H1 (cell line): ENCODE measurements at places on chromosomes 3 and 15.

GRCh38 chr3:188728371-188728896 lies 443.3 kb upstream of the TPRG1 start:
- H3K4me3 ChIP-seq = no peak overlapping the region
- no peak overlapping the region for H3K27ac ChIP-seq
- no peak for DNase-seq
- H3K27me3 ChIP-seq = no peaks in the 10 kb centered on the region
- no peaks in the 10 kb centered on the region for H3K36me3 ChIP-seq

DNA sequence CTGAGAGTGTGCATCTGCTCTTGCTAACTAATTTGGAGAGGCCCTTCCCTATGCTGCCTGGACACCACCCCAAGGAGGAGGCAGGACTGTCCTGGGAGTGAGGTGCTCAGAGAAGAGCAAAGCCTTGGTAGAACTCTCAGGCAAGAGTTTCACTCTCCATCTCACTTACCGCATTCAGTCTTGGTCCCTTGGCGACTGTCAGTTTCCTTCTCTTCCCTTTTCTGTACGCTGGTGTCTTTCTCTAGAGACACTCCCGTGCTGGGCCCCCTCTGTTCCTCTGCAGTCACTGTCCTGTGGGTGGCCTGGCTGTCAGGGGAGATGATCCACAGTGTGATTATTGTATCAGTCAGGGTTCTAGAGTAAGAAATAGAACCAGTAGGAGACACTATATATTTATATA lies 44.0 kb downstream of the IDH2 start:
- H3K4me3 ChIP-seq = no peak overlapping the region
- H3K27ac ChIP-seq = no peak overlapping the region
- H3K27me3 ChIP-seq = no peaks in the 10 kb centered on the region

DNA sequence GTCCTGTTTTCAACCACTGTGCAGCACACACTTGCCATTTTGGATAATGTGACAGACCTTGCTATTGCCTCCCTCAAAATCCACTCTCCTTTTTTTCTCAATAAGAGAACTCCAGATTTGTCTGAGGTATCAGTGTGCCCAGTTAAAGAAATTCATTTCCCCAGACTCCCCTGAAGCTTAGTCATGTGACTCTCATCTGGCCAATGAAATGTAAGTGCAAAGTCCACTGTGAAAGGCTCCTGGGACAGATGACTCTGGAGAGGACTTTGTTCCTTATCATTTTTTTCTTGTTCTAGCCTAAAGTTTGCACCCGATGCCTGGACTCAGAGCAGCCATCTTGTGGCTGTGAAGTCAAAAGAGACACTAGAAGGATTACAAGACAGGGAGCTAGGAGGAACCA lies 268.6 kb upstream of the LRTM1 start:
- no peaks in the 10 kb centered on the region for H3K36me3 ChIP-seq
- DNase-seq = no peak
- no peak overlapping the region for H3K4me3 ChIP-seq

GRCh38 chr15:63453186-63453905 lies 51.0 kb upstream of the USP3 start:
- no peak overlapping the region for H3K27ac ChIP-seq
- no peak overlapping the region for H3K4me3 ChIP-seq
- no peaks in the 10 kb centered on the region for H3K4me1 ChIP-seq
- no peaks in the 10 kb centered on the region for H3K27me3 ChIP-seq
- H3K36me3 ChIP-seq = no peaks in the 10 kb centered on the region

- no peaks in the 10 kb centered on the region for H3K27me3 ChIP-seq
- H3K36me3 ChIP-seq = no peaks in the 10 kb centered on the region
- DNase-seq = no peak
- H3K4me1 ChIP-seq = no peaks in the 10 kb centered on the region
Observed at GRCh38 chr15:32828507-32829186, 110.8 kb downstream of the GREM1 start.

GRCh38 chr3:40312661-40313226 lies 3.2 kb downstream of the EIF1B start:
- no peak for DNase-seq
- H3K4me3 ChIP-seq = no peak overlapping the region
- H3K27ac ChIP-seq = no peak overlapping the region
- peaks cover 5% of the 10 kb centered on the region for H3K4me1 ChIP-seq
- H3K27me3 ChIP-seq = no peaks in the 10 kb centered on the region
- H3K36me3 ChIP-seq = peaks cover 25% of the 10 kb centered on the region

DNA sequence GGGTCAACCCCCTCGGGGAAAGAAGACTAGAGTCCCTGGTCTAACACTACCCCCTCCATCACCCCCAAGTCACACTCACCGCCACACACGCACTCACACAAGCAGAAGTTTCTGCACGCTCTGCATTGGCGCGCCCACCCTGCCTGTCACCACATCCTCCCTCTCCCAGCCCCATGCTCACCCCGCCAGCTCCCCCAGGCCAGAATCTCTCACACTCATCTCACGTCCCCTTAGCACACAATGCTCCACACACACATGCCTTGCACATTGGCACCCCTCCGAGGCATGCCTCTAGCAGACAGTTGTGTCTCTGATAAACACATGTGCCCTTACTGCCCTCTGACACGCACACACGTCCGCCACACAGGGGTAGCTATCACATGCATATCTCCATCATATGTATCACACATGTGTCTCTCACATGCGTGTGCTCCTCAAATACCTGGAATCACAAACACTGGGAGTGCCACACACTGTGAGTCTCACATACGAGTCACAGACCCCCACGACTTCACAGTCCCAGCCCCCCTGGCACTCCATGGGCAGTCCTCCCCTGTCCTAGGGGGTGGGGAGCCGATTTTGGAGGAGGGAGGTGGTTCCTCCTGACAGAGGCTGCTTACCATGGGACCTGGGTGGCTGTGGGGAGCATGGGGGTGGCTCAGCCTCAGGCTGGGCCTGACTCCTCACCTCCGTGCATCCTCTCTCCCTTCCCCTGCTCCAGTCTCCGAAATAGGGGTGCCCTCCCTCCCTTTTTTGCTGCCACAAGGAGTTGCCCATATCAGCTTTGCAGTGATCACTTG lies 898 bp downstream of the FBLN2 start:
- peaks cover 6% of the 10 kb centered on the region for H3K4me1 ChIP-seq
- DNase-seq = no peak
- no peak overlapping the region for H3K27ac ChIP-seq

DNA sequence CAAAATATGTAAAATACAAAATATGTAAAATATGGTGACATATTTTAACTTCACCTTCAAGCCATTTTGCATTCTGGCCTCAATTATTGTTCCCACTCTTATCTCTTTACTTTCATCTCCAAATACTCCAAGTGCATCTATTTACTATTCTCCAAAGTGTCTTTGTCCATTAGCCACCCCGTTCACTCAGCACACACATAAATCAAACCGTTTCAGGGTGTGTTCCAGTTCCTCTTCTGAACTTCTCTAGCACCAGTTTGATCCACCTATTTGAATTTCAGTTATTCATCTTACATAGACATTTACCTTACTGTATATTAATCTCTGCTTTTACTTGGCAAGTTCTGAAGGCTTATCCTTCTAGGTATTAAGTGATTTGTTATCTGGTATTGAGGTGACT lies 45.1 kb downstream of the SGO1 start:
- H3K36me3 ChIP-seq = no peaks in the 10 kb centered on the region
- no peaks in the 10 kb centered on the region for H3K4me1 ChIP-seq
- H3K27me3 ChIP-seq = no peaks in the 10 kb centered on the region
- no peak for DNase-seq

DNA sequence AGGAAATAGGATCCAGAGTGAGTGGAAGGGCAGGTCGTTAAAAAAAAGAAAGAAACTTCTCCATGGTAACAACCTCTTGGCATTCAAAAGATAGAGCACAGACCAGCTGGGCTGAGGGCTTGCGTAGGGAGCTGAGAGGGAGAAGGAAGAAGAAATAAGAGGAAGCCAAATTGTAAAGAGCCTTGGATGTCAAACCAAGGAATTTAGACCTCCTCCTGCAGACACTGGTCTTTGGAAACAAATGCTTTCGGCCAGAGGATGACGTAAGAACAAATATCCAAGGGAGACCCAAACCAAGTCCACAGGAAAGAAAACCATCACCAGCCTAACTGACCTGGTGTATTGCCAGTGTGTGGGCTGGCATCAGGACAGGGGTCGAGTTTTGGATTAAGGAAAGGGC lies 155.2 kb downstream of the UACA start:
- H3K4me3 ChIP-seq = no peak overlapping the region
- H3K36me3 ChIP-seq = no peaks in the 10 kb centered on the region
- H3K4me1 ChIP-seq = peaks cover 8% of the 10 kb centered on the region; the same call in 1 of the 2 replicates
- DNase-seq = no peak

DNA sequence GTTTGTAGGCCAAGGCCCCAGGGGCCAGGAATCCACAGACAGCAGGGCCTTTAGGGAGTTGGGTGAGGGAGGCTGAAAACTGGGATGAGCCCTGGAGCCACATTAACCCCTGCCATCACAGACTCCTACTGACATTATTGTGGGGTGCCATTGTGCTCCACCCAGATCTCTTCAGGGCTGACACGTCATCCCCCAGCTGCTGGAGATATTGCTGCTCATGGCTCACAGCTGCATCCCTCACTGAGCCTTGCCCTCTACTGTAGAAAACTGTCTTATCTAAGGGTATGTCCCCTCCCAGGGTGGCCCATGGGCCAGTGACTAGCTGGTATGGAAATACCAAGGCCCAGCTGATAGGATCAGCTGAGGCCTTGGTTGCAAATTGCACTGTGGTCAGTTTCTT lies 87.3 kb upstream of the PRR23C start:
- DNase-seq = no peak
- no peaks in the 10 kb centered on the region for H3K4me1 ChIP-seq
- H3K36me3 ChIP-seq = no peaks in the 10 kb centered on the region

DNA sequence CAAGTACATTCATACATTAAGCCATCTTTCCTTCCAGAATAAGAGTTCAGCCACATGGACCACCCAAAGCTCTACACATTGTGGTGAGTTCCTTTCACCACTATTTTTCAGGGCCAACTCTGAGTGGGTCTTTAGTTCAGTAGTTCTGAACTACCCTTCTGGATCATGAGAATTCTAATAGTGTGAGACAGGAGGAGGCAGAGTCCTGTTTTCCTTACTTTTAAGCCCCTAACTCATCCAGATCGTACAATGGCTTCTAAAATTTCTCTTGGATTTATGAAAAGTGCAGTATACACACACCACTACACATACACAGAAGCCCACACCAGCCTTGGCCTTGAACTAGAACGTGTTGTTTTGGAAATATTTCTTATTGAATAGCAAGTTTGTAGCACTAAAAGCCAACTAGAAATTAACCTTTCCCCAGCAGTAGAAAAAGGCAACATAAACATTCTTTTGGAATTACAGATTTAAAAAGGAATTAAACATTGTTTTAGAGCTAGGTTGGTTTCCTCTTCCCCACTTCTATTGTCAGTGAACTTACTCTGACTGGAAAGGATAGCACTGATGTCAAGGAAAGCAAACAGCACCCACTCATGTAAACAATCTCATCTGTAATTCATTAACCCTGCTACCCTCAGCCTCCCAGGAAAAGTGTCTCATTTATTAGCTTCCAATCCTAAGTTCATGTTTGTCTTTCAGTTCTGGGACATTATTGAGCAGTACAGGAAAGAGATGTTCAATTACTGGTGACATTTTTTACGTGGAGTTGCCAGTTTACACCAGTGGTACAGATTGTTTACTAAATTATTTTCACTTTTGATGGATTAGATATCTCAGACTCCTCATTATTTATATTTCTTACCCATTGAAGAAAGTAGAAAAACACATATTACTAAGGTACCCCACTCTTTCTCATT lies 95.7 kb upstream of the AGTR1 start:
- no peaks in the 10 kb centered on the region for H3K4me1 ChIP-seq
- H3K27ac ChIP-seq = no peak overlapping the region
- H3K36me3 ChIP-seq = no peaks in the 10 kb centered on the region
- DNase-seq = no peak
- H3K27me3 ChIP-seq = no peaks in the 10 kb centered on the region
- H3K4me3 ChIP-seq = no peak overlapping the region

- H3K36me3 ChIP-seq = no peaks in the 10 kb centered on the region
- no peak for DNase-seq
- H3K4me1 ChIP-seq = no peaks in the 10 kb centered on the region
- no peaks in the 10 kb centered on the region for H3K27me3 ChIP-seq
Observed at GRCh38 chr3:76490064-76490463, 549.8 kb upstream of the ROBO2 start.

DNA sequence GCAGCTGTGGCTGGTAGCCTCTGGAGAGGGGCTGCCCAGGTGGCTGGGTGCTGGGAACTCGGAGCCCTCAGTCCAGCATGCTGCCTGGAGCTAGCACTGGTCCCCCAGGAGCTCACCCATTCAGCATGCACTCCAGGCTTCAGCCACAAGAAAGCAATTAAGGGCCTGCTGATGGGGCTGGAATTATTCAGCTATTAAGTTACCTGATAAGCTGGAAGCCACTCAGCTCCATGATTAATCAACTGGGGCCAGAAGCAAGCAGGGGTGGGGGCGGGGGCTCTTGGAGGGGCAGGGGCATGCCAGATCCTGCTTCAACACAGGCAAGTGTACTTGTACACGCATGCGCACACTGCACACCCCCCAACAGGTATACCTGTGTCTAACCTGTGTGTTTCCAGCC lies 22.1 kb upstream of the TMEM115 start:
- DNase-seq = no peak
- H3K27me3 ChIP-seq = peaks cover 3% of the 10 kb centered on the region; the same call in 1 of the 2 replicates
- no peaks in the 10 kb centered on the region for H3K36me3 ChIP-seq
- H3K4me3 ChIP-seq = no peak overlapping the region
